ENCODE measurements at places on chromosomes 2 and 18. TPM values are rescaled to one million over a fixed set of nuclear protein-coding genes. Genes with fewer than 3 reads are reported as not detected.

Gene PPM1B
- total RNA-seq: 12.4 TPM

Gene ZNF396
- 0.29 TPM for total RNA-seq

Gene TMEM169
- total RNA-seq: 0.48 TPM

Gene METTL4
- 12.7 TPM for total RNA-seq

Gene ALPG
- total RNA-seq: not detected

Gene CPO
- total RNA-seq: 0.19 TPM

Gene RPE
- 93.4 TPM for total RNA-seq

Gene VWC2L
- not detected for total RNA-seq

Gene SPHKAP
- not detected for total RNA-seq

Gene HRH4
- total RNA-seq: 0.10 TPM

Gene RFTN2
- total RNA-seq: 5.9 TPM

Gene CNGA3
- total RNA-seq: not detected

Gene ACMSD
- not detected for total RNA-seq

Gene CFAP65
- not detected for total RNA-seq

Gene TTR
- total RNA-seq: not detected

Gene HAUS1
- 92.4 TPM for total RNA-seq

Gene C2orf72
- not detected for total RNA-seq

Gene NR4A2
- total RNA-seq: under 0.01 TPM

All from vein endothelial cell (primary cell).